ENCODE measurements at places on chromosomes 7 and 10.

DNA sequence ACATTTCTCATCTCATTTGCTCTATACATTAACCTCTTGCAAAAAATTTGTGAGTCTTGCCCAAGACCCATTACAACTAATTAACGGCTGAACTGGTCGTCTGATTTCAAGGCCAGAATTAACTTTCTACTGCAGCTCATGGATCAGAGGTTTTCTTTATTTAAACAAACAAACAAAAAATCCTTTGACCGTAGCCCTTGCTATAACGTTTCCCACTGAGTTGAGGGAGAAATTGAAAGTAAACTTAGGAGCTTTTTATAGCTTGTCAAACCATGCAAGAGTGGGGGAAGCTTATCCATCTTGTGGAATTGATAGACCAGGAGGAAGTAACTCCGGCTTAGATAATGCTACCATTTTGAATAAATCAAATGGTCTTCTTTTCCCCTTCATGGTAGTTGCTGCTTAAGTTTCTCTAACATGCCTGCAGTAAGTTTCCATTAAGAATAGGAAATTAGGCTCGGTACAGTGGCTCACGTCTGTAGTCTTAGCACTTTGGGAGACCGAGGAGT, 3.3 kb downstream of the SRGN start:
- DNase-seq: no peak

DNA sequence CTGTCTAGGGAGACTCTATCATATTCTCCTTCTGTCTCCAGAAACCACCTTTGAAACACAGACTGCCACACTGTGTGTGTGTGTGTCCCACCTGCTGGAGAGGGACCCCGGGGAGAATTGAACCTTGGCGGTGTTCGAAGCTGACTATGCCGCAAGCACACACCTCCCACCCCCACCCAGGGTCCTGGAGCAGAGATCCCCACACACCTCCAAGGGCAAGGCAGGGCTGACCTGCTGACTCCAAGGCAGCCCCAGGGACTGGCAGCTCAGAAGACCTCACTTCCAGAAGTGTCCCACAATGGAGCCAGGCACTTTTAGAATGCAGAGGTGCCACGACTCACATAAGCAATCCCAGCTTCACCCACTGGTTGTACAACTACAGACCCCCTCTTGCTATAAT, 13.1 kb downstream of the DRGX start:
- DNase-seq: no peak

DNA sequence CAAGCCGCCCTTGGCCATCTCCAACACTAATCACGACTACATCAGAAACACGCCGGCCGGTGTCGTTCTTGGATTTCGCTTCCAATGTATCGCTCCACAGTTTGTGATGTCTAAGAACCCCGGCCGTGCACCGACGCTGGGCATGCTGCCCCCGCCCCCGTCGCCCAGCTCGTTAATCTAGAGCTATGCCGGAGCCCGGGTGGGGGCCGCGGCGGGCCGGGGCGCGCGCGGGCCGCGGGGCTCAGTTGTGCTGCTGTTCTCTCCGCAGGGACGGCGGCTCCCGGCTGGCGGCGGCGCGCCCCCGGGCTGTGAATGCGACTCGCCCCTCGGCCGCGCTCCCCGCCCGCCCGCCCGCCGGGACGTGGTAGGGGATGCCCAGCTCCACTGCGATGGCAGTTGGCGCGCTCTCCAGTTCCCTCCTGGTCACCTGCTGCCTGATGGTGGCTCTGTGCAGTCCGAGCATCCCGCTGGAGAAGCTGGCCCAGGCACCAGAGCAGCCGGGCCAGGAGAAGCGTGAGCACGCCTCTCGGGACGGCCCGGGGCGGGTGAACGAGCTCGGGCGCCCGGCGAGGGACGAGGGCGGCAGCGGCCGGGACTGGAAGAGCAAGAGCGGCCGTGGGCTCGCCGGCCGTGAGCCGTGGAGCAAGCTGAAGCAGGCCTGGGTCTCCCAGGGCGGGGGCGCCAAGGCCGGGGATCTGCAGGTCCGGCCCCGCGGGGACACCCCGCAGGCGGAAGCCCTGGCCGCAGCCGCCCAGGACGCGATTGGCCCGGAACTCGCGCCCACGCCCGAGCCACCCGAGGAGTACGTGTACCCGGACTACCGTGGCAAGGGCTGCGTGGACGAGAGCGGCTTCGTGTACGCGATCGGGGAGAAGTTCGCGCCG, 1.9 kb downstream of the VWC2 start:
- DNase-seq: no peak

DNA sequence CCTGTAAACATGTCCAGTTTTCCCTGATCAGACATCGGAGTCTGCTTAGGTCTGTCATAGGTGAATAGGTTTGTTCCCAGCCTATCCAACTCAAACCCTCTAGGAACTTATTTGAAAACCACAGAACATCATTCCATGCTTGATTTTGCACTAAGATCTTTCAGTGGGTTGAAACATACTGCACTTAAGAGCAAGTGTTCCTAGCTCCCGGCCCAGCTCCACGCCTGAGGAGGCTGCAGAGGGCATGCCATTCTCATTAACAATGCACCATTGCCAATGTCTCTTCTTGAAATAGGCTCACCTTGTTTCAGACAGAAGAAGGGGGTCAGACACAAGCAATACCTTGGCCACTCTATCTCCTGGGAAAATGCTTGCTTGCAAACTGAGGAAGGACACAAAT, 78.0 kb upstream of the EGR2 start:
- no peak for DNase-seq

- DNase-seq: no peak
These were observed 407.4 kb downstream of the GRM8 start for GRCh38 chr7:126845331-126845730.

- DNase-seq: no peak
These were observed 100.8 kb downstream of the MKI67 start for GRCh38 chr10:128025437-128025836.
